ENCODE measurements at places on chromosomes 5 and 9.

- H3K27me3 ChIP-seq = no peaks in the 10 kb centered on the region
- H3K4me1 ChIP-seq = no peaks in the 10 kb centered on the region
- DNase-seq = no peak
- H3K4me3 ChIP-seq = no peak overlapping the region
- H3K36me3 ChIP-seq = peaks cover 31% of the 10 kb centered on the region
These were observed 6.8 kb downstream of the CTSL start for GRCh38 chr9:87732756-87733155.

DNA sequence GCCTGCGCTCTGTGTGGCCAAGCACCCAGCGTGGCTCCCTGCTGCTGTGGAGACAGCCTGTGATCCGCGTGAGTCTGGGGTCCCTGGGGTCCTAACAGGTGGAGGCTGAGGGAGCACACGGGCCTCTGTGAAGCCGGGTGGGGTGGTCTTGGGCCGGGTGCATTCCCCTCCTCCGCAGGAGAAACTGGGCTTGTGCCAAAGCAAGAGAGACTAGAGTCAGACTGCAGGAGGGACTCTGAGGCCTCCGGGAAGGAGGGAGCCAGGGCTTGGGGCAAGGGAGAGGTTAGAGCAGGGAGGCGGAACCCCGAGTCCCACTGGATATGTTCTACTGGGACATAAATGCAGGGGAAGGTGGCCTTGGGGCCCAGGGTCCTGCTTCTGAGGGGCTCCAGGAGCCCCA, 10.5 kb downstream of the DNLZ start:
- H3K4me1 ChIP-seq = peaks cover 23% of the 10 kb centered on the region
- H3K4me3 ChIP-seq = no peak overlapping the region
- H3K27ac ChIP-seq = no peak overlapping the region
- peaks cover 33% of the 10 kb centered on the region for H3K36me3 ChIP-seq
- no peaks in the 10 kb centered on the region for H3K27me3 ChIP-seq

- H3K27ac ChIP-seq = no peak overlapping the region
- no peak for DNase-seq
- peaks cover 15% of the 10 kb centered on the region for H3K27me3 ChIP-seq
These were observed 757 bp downstream of the ANKRD34B start for GRCh38 chr5:80569086-80569960.

DNA sequence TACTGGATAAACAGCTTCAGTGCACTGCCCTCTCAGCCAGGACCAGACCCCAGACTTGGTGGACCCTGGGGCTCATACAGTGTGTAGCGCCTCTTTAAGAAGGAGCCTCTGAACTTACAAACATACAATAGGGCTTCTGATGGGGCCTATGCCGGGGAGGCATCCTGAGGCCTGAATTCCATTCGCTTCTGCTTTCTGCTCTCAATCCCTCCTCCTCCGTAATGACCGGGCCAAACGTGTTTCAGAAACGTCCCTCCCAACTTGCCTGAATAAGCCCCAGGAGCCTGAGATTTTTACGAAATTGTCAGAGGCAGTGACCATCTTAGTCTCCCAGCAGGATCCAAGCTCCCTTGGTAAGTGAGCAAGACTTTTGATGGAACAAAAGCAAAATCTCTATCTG, 128.1 kb upstream of the BOD1 start:
- DNase-seq = no peak
- no peaks in the 10 kb centered on the region for H3K4me1 ChIP-seq
- H3K27ac ChIP-seq = no peak overlapping the region
- H3K4me3 ChIP-seq = no peak overlapping the region
- H3K27me3 ChIP-seq = no peaks in the 10 kb centered on the region

- no peak overlapping the region for H3K27ac ChIP-seq
- H3K27me3 ChIP-seq = no peaks in the 10 kb centered on the region
- DNase-seq = no peak
- H3K4me3 ChIP-seq = no peak overlapping the region
- H3K4me1 ChIP-seq = no peaks in the 10 kb centered on the region
These were observed 259.4 kb downstream of the CRB2 start for GRCh38 chr9:123615381-123615780.

- no peaks in the 10 kb centered on the region for H3K4me1 ChIP-seq
- DNase-seq = no peak
- H3K4me3 ChIP-seq = no peak overlapping the region
- H3K36me3 ChIP-seq = no peaks in the 10 kb centered on the region
- no peaks in the 10 kb centered on the region for H3K27me3 ChIP-seq
- H3K27ac ChIP-seq = no peak overlapping the region
These were observed 290.3 kb downstream of the NSG2 start for GRCh38 chr5:174335682-174336364.

- H3K27ac ChIP-seq = peak overlapping the region; percentile 5
- peaks cover 10% of the 10 kb centered on the region for H3K4me1 ChIP-seq
- no peak for DNase-seq
- H3K4me3 ChIP-seq = no peak overlapping the region
These were observed 491.9 kb downstream of the CDH18 start for GRCh38 chr5:19496056-19496455.

DNA sequence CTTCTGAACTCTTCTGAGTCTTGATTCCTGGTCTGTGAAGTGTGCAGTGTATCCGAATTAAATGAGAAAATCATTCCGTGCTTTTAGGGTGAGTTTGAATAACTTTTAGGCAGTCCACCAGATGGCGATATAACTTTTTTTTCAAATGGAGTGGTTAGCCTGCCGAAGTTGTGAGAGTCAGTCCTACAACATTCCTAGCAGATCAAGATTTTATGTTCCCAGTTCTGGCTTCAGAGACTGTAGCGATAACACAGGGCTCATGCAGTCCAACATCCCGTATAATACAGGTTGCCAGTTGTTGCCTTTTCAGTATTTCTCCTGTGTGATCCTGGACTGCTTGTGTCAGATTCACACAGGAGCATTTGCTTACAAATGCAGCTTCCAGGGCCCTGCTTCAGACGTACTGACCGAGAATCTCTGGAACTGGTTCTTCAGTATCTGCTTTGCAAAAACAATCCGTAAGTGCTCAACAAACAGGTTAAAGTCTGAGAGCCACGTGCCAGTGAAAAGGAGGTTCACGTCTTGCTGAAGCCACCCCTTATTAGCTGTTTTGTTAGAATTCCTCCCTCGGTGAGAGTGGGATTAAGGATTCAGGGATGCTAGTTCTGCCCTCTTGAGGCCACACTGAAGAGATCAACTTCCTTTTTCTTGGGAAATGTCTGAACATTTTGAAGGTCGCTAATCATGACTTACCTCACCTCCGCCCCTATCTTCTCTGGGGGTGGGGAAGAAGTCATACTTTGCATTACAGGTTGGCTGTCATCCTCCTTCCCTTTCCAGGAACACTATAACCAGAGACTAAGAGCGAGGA, 22.8 kb downstream of the SMIM3 start:
- H3K27ac ChIP-seq = peak overlapping the region; percentile 65
- no peak for DNase-seq
- H3K27me3 ChIP-seq = no peaks in the 10 kb centered on the region
- peak overlapping the region; percentile 7 for H3K4me3 ChIP-seq

GRCh38 chr5:68771221-68771620, 322.6 kb upstream of the SLC30A5 start:
- no peak overlapping the region for H3K27ac ChIP-seq
- DNase-seq = no peak
- no peaks in the 10 kb centered on the region for H3K36me3 ChIP-seq

DNA sequence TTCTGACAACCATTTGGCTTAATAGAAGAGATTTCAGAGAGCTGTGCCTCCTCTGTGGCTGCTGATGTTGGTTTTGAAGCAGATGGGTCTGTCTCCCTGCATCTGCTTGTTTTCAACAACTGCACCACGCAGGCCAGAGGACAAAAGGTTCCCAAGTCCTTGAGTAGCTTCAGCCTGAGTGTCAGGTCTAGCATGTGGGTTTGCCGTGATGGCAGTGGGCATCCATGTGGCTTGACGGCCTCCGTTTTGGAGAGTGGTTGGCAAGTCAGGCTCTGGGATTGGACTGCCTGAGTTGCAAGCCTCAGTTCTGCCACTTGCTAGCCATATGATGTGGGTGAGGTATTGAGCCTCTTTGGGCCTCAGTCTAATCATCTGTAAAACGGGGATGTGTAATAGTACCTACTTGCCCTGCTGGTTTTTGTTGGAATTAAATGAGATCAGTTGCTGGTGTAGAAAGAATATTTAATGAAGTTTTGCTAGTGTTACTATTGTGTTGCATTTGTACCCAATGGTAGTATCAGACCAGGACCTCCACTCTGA, 119.8 kb upstream of the CPEB4 start:
- H3K27ac ChIP-seq = no peak overlapping the region
- peaks cover 49% of the 10 kb centered on the region for H3K4me1 ChIP-seq
- no peaks in the 10 kb centered on the region for H3K27me3 ChIP-seq
- no peak overlapping the region for H3K4me3 ChIP-seq
- no peak for DNase-seq
- no peaks in the 10 kb centered on the region for H3K36me3 ChIP-seq

DNA sequence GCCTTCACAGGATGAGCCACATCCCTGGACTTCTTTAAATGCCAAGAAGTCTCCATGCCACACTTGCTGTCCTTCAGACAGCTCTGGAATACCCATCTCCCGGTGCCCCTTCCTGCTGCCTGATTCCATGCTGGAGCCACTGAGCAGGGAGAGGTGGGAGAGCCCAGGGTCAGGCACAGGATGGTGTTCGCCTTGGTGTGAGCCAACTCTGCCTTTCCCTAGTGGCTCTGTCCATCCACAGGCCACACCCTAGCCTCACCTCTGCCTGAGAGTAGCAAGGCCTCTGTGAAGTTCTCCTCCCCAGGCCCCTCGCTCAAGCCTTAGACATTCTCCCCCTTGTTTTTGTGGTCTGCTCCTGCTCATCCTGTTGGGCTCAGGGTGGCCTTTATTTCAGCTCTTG, 54.2 kb upstream of the ANGPTL2 start:
- peaks cover 7% of the 10 kb centered on the region for H3K4me1 ChIP-seq
- no peaks in the 10 kb centered on the region for H3K36me3 ChIP-seq
- DNase-seq = no peak
- no peak overlapping the region for H3K4me3 ChIP-seq

DNA sequence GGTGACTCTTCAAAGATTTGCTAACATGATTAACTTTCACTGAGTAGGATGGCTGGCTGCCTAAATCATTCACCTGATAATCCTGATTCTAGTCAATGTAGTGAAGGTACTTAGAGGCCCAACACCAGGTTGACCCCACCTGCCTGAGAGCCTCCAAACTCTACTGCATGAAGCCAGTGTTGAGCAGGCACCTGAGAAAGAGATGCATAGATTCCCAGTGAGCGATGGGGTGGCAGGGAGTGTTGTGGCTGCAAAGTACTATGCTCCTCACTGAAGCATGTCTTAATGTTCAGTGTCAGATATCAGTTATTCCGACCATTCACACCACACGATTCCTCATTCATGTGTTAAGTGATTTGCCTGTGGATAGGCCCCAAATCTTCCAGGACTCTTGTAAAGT, 804.4 kb downstream of the TLE4 start:
- no peak overlapping the region for H3K4me3 ChIP-seq
- no peak overlapping the region for H3K27ac ChIP-seq
- no peaks in the 10 kb centered on the region for H3K36me3 ChIP-seq
- peaks cover 48% of the 10 kb centered on the region for H3K4me1 ChIP-seq
- H3K27me3 ChIP-seq = no peaks in the 10 kb centered on the region

DNA sequence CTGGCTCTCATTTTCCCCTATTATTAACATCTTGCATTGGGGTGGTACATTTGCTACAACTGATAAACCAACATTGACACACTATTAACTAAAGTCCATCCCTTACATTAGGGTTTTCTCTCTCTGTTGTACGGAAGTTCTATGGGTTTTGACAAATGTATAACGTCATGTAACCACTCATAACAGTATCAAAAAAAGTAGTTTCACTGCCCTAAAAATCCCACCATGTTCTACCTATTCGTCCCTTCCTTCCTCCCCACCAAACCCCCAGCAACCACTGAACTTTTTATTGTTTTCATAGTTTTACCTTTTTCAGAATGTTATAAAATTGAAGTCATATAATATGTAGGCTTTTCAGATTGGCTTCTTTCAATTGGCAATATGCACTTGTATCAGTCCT, 40.1 kb downstream of the MLLT3 start:
- no peak for DNase-seq
- H3K27ac ChIP-seq = no peak overlapping the region
- no peaks in the 10 kb centered on the region for H3K36me3 ChIP-seq
- H3K4me3 ChIP-seq = no peak overlapping the region
- no peaks in the 10 kb centered on the region for H3K27me3 ChIP-seq

DNA sequence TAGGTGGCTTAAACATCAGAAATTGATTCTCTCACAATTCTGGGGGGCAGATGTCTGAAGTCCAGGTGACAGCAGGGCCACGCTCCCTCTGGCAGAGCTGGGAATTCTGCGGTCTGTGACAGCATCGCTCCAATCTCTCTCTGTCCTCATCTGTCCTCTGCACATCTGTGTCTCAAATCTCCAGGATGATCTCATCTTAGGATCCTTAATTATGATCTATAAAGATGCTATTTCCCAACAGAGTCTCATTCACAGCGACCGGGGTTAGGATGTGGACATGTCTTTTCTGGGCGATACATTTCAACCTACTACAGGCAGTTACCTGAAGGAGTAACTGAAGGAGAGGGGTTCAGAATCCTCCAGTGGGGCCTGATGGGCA, 31.4 kb downstream of the ANKRD33B start:
- H3K27me3 ChIP-seq = peaks cover 3% of the 10 kb centered on the region
- no peak for DNase-seq
- peak overlapping the region; percentile 86 for H3K27ac ChIP-seq

DNA sequence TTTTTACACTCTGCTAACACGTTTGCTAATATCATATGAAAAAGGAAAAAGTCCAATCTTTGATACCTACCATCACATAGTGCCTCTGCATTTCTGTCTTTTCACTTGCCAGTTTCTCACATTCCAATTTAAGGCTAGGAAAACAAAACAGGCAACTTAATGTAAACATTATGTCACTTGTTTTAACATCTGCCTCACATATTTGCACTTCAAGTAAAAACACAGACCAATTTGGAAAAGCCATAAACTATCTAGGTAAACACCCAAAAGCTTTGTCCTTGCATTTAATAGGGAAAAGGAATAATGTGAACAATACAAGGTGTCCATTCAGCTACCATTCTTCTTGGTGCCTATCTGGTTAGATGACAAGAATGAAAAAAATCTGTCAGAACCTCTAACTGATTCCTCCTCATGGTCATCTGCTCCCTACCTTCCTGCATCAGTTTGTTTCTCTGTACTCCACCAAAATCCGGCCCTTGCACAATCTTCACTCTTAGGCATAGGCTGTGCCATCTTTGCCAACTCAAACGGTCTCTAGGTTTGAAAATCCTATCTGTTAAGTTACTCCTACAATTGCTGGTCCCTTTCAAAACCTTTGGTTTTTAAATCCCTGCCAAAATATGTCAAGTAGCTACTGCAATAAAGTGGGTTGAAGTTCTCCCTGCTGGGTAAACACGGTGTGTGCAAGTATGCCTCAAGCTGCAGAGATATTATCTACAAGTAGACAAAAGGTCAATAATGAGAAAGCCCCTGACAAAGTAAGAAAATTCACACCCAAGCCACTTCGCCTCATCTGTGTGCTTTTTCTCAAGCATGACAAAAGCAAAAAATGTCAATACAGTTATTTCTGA, 3.4 kb downstream of the TLE1 start:
- DNase-seq = no peak
- H3K4me1 ChIP-seq = peaks cover 70% of the 10 kb centered on the region
- H3K36me3 ChIP-seq = no peaks in the 10 kb centered on the region
- peak overlapping the region; percentile 95 for H3K27ac ChIP-seq
- H3K27me3 ChIP-seq = no peaks in the 10 kb centered on the region
- peak overlapping the region; percentile 84 for H3K4me3 ChIP-seq

- H3K27ac ChIP-seq = no peak overlapping the region
- no peaks in the 10 kb centered on the region for H3K27me3 ChIP-seq
- no peaks in the 10 kb centered on the region for H3K4me1 ChIP-seq
- no peaks in the 10 kb centered on the region for H3K36me3 ChIP-seq
These were observed 176.7 kb upstream of the TBC1D2 start for GRCh38 chr9:98432134-98432533.

- H3K4me1 ChIP-seq = no peaks in the 10 kb centered on the region
- H3K36me3 ChIP-seq = peaks cover 31% of the 10 kb centered on the region
- no peak overlapping the region for H3K4me3 ChIP-seq
These were observed 27.9 kb downstream of the IPPK start for GRCh38 chr9:92642041-92642451.
